ENCODE measurements at places on chromosomes 2 and 18.
A peak's percentile ranks its signal among the peaks of the same experiment; 100 is the strongest.

- peak; percentile 23 for DNase-seq
These were observed 17.2 kb upstream of the CTDP1 start for GRCh38 chr18:79662439-79662838.

DNA sequence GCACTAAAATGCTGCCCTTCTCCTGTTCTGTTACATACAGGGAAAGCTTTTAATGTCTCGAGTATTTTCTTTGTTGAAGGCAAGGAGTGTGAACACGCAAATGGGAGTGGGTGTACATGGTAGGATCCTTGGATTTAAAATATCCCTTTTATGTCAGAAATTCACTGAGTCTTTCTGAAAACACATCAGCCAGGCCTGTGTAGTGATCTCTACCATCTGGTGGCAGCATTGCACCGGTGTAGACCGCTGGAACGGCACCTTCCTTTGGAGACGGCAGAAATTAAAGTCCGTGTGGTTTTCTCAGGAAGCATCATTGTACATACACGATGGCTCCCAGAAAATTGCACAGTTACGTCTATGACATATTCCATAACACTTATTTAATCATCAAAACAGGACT, 515.8 kb downstream of the GALR1 start:
- no peak for DNase-seq

GRCh38 chr2:88027697-88028389, 11.5 kb upstream of the RNU2-63P start:
- DNase-seq = no peak

DNA sequence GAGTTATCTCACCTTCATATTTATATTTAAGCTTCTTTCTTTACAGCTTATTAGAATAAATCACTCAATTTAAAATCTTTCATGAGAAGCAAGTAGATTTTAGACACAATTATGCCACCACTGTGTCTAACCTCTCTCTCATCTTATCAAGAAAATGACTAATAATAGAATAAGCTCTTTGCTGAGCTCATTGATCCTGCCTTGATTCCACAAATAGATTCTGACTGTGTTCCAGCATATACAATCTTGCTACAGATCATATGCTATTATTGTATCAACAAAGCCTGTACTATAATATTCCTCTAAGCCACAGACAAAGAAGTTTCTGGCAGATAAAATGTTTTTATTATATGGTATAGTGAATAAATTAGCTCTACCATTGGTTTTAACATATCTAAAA, 168.7 kb upstream of the GULP1 start:
- DNase-seq = peak; percentile 9

- DNase-seq = no peak
These were observed 112.1 kb downstream of the RBMS1 start for GRCh38 chr2:160381425-160381951.

DNA sequence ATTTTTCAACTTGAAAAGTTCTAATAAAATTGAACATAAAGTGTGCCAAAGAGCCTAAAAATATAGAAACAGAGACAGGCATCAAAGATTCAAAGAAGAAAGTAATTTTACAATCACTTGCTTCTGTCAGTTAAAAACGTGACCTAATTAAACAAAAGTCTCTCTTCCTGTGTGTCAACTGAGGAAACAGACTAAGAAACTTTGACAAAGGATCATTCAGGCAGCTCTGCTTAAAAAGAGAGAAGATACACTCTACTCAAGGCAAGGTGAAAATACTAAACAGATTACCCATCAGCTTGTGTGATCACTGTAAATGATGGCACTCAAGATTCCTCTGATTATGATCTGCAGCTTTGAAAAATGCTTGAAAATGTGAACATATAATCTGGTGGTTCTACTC, 47.8 kb downstream of the DYM start:
- DNase-seq = no peak

DNA sequence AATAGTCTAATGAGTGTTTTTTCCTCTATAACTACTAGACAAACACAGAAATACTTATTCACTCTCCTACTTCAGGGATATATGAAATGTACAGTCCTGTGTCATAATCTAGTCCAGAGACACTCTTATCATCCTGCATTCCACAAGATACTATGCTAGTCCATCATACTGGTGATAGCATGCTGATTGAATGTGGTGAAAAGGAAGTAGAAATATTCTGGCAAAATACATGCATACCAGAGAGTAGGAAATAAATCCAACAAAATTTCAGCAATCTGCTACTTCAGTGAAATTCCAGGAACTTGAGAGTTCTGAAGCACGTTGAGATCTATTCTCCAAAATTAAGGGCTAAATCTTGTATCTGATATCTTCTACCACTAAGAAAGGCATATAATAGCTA, 353.9 kb downstream of the PID1 start:
- DNase-seq = no peak

GRCh38 chr2:110124939-110125691, 9.5 kb upstream of the MALL start:
- peak; percentile 92 for DNase-seq

DNA sequence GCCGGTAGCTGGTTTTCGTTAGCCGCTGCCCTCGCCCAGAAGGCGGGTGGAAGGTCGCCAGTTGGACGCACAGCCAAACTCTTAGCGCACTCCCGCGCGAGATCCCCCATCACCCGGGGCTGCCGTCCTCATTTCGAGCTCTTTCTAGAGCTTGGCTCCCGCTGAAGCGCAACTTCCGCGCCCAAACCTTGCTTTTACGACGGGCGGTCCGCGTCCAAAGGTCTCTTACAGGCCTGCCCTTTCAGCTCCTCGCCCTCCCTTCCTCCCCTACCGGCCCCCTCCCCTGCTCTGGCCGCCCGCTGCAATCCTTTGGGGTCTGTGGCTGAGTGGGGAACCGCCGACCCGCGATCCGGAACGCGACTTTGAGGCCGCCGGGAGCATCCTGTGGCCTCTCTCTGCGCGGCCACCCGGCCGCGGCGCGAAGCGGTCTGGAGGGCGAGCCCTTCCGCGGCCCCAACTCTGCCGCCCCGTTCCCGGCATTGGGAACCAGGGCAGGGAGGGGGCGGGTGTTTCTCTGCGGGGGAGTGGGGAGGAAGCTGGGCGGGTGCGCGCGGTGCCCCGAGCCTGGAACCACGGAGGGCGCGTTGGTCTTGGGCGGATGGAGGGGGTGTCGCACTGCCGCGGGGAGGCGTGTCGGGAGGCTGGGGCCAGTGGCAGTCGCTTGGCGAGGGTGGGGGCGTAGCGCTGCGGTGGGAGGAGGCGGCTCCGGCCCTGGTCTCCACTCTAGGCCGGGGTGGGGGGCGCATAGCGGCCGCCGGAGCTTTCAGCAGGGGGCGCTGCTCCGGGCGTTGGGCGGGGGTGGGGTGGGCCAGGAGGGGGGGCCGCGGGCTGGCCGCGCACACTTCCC, at the start of gene GDF7:
TSS of gene GDF7 (plus strand) at position 841 of the 847 bp plus-strand sequence. CDS start 96 bp downstream, outside the sequence.
- no peak for DNase-seq

DNA sequence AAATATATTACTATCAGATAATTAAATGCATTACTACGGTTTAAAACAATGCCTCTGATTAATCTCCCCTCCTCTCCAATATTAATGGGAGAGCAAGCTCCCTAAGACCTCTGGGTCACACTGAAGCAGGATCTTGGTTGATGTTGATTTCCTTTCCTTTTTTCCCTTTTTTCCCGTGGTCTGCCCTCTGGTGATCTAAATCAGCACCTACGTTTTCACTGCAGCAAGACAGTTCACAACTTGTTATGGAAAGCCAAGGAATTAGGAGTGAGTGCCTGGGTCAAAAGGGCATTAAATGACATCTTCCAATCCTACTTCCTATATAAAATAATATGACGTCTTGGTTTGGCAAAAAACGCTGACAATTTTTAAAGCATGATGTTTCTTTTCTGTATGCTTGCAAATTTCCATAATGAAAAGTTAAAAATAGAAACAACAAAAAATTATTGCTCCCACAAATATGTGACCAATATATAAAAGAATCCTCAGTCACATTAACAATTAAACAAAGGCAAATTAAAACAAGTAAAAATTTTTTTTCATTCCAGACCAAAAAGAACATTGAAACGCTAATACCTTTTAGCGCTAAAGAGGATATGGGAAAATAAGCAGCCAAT, 7.9 kb upstream of the CFAP36 start:
- DNase-seq = no peak

DNA sequence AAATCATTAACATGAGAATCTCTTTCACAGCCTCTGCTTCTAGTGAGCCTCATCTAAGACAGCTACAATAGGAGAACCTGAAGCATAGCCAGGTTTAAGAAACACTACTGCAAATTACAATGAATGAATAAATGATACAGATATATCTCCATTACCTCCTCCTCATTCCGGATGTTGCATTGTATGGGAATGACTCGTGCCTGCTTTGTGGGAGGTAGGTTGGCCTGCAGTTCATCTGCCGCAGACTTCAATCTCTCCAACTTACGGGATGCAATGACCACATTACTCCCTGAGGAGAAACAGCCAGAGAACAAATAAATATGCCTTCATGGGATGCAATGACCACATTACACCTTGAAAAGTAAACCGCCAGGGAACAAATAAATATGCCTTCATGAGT, 15.4 kb downstream of the PECR start:
- DNase-seq = no peak

- no peak for DNase-seq
These were observed 69.4 kb upstream of the CBLN2 start for GRCh38 chr18:72613534-72613930.

- DNase-seq = no peak
These were observed 112.0 kb downstream of the QPCT start for GRCh38 chr2:37456479-37456878.

DNA sequence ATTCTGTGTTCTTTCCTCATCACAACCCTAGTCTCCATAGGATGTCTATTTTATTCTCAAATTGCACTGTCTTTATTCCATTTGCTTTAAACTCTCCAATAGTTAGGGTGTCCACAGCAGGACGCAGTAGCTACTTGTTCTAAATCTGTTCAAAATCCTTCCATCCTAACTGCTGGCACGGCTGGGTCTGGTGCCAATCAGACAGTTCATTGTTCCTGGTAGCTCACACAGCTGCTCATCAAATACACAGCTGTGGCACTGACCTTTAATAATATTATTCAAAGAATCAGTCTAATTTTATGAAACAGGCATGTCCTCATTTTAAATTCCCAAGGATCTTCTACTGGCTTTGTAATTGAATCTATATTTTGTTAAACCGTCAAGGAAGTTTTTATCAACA, 59.7 kb upstream of the TMEFF2 start:
- DNase-seq = no peak

GRCh38 chr18:44536619-44537018, 144.1 kb upstream of the SETBP1 start:
- no peak for DNase-seq

DNA sequence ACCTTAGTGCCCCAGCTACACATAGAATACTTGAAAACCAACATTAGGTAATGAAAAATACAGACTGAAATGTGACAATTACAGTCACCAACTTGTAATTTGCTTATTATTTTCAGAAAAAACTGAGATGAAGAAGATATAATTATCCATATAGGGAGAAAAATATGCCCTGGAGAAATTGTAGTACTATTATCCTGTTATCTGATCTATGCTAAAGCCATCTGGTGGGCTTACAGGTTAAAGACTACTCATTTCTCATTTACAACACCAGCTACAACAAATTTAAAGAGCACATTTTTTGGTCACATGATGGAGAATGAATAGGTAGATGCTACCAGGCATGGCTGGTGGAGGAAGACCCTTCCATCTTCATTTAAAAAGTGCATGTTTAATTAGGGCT, 79.6 kb upstream of the NYAP2 start:
- DNase-seq = no peak

DNA sequence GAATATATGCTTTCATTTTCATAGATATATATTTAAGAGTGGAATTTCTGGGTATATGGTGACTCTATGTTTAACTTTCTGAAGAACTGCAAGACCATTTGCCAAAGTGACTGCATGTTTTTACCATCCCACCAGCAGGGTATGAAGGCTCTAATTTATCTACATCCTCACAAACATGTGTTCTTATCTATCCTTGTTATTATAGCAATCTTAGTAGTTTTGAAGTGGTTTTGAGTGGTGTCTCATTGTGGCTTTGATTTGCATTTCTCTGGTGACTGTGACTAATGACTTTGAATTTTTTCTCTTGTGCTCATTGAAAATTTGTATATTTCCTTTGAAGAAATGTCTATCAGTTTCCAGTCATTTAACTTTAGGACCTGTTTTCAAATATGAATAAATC, 310.2 kb upstream of the NRP2 start:
- no peak for DNase-seq

- no peak for DNase-seq
These were observed 119.1 kb upstream of the STPG4 start for GRCh38 chr2:47274054-47274782.

- DNase-seq = no peak
These were observed 94.6 kb downstream of the CERS6 start for GRCh38 chr2:168550670-168551069.

GRCh38 chr2:158905784-158906183, 62.7 kb upstream of the TANC1 start:
- no peak for DNase-seq
